Adipocyte (in vitro differentiated cells): ENCODE measurements at places on chromosomes 3 and 15.

GRCh38 chr15:65377976-65378366 lies at the start of gene IGDCC3:
Gene IGDCC3, minus strand, starts transcription at chr15:65378002. Its CDS starts 214 bp downstream, at chr15:65377788.
- peak; percentile 72 for DNase-seq

DNA sequence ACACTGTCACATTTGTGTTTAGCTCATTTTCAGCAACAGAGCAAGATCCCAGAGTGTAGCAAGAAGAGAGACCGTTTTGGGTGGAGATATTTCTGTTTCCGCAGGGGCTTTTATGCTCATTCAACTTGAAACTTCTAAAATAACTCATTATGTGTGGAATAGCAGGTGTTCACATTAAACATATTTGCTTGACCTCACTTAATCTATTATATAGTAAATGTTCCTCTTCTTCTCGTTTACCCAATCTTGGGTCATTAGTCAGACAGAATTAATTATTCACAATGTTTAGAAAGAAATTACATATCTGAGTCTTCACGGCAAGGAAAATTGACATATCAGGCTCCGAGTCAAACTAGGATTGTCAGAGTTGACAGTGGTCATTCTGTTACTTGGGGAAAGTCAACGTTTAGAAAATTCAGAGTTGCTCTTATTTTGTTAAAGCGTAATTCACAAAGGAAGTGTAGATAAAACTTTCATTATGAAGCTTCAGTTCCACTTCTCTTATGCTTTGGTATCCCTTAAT lies 222.9 kb downstream of the TPRG1 start:
- DNase-seq: no peak

- DNase-seq: no peak
Measured at GRCh38 chr15:98715890-98716443, 67.6 kb downstream of the IGF1R start.

GRCh38 chr3:179016979-179017670 lies 54.5 kb downstream of the ZMAT3 start:
- DNase-seq: peak; percentile 34

DNA sequence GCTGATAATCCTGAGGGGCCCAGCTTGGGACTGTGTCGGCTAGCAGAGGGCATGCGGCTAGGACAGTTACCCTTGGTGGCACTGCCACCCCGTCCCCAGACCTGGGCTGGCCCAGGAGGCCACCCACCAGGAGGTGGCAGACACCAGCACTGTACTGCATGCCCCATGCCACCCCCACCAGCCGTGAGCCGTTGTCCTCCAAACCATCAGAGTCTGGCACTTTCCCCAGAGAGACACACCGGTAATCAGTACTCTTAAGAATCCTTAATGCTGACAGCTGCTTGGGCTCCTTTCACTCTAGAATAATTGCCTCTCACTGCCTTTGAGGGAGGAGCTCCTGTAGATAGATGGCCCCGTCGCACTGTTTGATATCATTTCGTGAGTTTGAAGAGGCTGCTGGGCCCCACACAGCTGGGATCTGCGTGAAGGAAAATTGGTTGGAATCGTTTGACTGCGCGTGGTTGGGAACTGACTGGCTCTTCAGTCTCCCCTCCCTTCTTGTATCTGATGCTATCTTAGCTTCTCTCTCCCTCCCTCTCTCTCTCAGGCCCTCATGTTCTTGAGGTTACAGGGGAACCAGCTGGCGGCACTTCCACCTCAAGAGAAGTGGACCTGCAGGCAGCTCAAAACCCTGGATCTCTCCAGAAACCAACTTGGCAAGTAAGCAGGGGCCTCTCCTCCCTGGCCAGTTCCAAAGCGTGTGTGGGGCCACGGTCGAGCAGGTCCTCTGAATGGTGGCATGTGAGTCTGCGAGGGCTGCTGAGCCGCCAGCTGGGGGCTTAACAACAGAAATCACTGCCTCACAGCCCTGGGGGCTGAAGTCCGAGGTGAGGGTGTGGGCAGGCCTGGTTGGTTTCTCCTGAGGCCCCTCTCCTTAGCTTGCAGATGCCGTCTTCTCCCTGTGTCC lies 94.9 kb downstream of the LRRK1 start:
- DNase-seq: no peak

GRCh38 chr3:111481551-111481950 lies 60.4 kb upstream of the CD96 start:
- peak; percentile 38 for DNase-seq

DNA sequence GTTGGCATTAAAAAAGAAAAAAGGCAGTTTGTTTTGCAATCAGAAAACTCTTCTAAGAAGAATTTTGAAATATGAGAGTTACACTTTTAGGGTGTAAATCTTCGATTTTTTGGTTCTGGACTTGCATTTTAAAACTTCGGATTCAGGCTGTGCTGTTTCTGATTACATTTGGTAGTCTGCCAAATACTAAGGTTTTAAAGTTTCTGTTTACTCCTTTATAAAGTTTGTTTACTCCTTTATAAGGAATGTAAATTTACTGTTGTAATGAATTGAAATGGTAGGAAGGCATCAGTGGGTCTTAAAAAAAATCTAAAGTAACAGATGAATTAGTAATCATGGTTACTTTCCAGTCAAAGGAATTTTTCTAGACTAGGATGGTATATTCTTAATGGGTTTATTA lies 14.1 kb downstream of the FXR1 start:
- DNase-seq: peak; percentile 50

GRCh38 chr15:57782731-57783130 lies 76.2 kb downstream of the POLR2M start:
- DNase-seq: no peak

DNA sequence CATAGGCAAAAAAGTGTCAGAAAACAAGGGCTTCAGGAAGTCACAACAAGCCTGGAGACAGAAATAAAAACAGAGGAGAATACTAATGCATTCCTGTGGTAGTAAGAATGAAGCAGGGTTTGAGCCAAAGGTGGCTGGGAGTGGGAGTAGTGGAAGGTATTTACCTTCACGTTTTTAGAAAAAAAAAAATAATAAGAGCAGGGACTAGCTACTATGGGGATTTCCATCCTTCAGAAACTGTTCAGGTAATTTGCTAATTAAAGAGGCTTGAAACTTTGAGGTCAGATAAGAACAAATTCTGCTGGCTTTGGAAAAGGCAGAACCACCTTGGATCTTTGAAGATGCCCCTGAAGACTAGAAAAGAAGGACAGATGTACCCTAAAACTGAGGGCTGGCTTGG lies 18.4 kb downstream of the ILDR1 start:
- DNase-seq: no peak

DNA sequence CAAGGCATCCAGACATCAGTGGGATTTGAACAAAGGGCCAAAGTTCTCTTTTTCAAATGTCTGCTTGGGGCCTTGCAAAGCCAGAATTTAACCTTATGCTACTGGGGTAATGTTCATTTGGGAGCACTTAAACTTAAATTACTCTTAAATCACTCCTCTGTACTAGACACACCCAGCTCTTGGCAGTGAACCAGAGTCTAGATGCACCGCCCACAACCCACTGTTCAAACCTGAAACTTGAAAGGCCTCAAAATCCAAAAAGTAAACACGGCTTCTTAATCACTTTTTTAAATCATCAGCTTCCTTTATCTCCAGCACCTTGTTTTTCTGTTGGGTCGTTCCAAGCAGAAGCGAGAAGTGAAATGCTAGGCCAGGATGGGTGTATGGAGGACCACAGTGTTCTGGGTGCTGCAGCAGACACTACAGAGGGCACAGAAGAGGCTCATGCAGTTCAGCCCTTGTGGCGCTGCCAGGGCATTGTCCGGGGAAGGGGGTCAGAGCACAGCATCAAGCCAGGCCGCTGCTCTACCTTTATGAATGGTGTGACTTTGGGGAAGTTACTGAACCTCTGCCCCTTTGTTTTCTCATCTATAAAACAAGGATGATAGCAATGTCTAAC lies 28.8 kb downstream of the MECOM start:
- peak; percentile 12 for DNase-seq

DNA sequence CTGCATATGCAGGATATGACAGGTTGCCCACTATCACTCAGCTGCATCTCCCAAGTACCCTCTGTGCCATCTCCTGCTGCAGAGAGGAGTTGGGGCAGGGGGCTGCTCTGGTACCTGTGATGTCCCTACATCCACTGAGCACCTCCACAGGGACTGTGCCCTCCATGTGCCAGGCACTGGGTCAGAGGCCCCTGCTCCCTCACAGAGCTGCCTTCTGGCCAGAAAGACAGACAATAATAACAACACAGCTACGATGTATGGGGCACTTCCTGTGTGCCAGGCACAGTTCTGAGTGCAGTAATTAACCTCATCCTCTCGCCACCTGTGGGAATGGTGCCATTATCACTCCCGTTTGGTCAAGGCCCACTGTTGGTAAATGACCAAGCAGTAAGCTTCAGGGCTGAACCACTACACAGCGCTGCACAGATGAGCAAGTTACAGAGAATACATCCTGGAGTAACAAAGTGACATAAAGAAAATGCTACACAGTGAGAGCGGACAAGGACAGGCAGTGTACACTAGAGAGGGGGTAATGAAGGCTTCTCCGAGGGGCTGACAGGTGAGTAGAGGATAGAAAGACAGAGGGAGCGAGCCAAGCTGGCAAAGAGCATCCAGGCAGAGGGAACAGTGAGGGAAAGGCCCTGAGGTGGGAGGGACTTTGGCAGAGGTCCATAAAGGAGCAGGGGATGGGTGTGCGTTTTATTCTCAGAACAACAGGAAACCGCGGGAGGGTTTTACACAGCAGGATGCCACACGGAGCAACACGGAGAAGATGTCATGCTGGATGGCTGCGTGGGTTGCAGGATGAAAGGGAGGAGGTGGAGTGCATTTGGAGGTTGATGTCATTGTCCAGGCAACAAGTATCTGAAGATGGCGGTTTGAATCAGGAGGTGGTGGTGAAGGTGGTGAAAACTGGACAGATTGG lies 13.6 kb downstream of the WNT7A start:
- no peak for DNase-seq

GRCh38 chr3:131216801-131217200 lies 164.8 kb upstream of the NUDT16 start:
- peak; percentile 64 for DNase-seq

DNA sequence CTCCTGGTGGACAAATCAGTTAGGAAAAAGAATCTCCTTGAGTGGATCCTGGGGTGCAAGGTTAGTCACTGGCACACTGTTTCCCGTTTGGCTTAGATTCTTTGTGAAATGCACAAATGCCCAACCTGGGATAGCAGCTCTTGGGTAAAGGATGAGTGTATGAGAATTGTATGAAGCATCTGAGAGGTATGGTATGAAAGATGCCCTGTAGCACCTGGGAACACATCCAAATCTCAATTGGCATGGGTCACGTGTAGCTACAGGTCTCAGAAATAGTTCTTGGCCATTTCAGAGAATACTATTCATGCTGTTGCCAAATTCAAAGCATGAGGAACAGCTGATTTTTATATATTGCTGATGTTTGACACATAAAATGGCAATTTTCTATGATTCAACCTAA lies 84.3 kb downstream of the KCNH8 start:
- no peak for DNase-seq

GRCh38 chr3:119636249-119636648 lies 24.1 kb downstream of the POPDC2 start:
- DNase-seq: no peak

GRCh38 chr3:69377262-69377661 lies 8.6 kb downstream of the FRMD4B start:
- DNase-seq: no peak

- no peak for DNase-seq
Measured at GRCh38 chr15:77032647-77033416, 37.9 kb downstream of the PSTPIP1 start.

DNA sequence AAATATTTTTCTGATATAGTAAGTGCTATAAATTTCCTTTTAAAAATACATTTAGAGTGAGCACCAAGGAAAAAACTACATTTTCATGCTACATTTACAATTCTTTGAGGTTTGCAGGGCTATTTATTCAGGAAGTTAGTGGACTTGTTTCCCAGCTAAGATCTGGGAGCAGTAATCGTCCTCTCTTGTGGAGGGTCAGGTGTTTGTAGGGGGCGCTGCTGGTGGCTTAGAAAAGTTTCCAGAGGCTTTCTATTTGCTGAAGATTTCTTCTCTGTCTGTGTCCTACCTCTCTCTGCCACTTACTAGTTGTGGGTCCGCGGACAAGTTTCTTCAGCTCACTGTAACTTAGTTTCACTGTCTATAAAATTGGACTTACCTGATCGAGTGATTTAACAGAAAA lies 163.9 kb downstream of the PEX5L start:
- no peak for DNase-seq

- no peak for DNase-seq
Measured at GRCh38 chr15:20344601-20345400, 196.8 kb downstream of the GOLGA6L6 start.

DNA sequence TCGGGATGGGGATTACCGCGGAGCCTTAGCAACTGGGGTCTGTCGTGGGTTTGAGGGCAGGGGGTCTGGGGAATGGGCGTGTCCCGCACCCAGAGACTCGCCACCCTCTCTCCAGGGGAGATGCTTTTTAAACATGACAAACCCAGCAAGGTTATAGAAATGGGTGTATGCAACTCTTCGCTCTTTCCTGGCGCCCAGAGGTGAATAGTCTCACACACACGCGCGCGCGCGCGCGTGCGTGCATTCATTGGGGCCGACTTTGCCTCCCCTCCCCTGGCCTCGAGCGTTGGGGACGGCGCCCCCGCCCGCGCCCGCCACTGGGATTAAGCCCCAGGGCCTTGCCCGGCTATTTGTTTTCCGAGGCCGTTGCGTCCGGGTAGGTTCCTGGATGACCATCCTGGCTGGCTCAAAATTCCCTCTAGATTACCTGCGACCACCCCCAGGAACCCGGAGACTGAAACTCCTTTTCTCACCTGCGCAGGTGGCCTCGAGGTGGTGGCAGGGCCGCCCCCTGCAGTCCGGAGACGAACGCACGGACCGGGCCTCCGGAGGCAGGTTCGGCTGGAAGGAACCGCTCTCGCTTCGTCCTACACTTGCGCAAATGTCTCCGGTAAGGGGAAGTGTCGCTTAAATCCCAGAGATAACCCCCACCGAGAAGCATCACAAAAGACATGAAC lies 777 bp downstream of the GPR160 start:
- DNase-seq: peak; percentile 35

- peak; percentile 51 for DNase-seq
Measured at GRCh38 chr15:67253549-67254237, 768 bp downstream of the AAGAB start.

DNA sequence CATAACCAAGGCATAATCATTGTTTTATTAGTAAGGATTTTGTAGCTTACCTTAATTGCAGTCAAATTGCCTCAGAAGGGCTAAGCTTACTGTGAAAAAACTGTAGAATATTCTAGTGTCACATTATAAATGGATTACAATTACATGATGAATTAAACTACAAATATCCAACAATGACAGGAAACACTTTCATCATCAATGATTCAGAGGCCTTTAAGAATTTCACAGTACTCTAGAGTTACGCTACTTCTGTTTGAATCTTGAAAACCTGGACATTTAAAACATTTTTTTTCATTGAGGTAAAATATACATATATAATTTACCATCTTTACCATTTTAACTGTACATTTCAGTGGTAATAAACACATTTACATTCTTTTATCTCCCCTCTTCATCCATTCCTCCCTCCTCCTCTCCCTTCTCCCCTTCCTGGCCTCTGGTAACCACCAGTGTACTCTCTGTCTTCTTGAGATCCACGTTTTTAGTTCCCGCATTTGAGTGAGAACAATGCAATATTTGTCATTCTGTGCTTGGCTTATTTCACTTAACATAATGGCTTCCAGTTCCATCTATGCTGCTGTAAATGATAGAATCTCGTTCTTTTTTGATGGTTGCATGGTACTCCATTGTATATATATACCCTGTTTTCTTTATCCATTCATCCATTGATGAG lies 54.7 kb downstream of the GJD2 start:
- DNase-seq: no peak

GRCh38 chr3:11764931-11765363 lies 81.7 kb downstream of the TAMM41 start:
- DNase-seq: peak; percentile 31

- DNase-seq: no peak
Measured at GRCh38 chr3:192220915-192221314, 506.4 kb downstream of the FGF12 start.

GRCh38 chr3:81718311-81718710 lies 43.1 kb downstream of the GBE1 start:
- no peak for DNase-seq
